Kasumi-1 (cell line): ENCODE measurements at places on chromosomes 4 and X.

- DNase-seq, result peak; percentile 78
These were observed 121.6 kb upstream of the FAT1 start for GRCh38 chr4:186845137-186845842.

- DNase-seq, result peak; percentile 77
These were observed 802 bp downstream of the COX18 start for GRCh38 chr4:73068491-73069337.

GRCh38 chr4:189656641-189657040 is 284.0 kb upstream of the FRG1 start:
- peak; percentile 95 for DNase-seq

- DNase-seq, result no peak
These were observed 9.0 kb downstream of the GRIA3 start for GRCh38 chrX:123193101-123193500.

DNA sequence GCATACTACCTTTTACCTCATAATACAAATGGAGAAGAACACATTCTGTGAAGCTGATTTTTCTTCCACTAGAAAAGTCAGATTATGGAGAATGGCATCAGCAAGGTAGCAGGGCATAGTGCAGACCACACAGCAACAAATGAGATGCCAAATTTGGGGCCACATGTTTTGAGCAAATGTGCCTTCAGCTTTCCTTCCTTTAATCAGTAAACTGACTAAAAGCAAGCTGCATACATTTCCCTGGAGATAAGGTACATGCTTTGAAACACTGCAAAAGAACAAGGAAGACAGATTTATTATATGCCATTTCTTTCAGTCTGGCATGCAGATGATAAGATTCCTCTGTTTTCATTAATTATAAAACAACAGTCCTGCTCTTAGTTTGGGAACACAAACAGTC is 67.1 kb upstream of the GUCY1A1 start:
- no peak for DNase-seq

DNA sequence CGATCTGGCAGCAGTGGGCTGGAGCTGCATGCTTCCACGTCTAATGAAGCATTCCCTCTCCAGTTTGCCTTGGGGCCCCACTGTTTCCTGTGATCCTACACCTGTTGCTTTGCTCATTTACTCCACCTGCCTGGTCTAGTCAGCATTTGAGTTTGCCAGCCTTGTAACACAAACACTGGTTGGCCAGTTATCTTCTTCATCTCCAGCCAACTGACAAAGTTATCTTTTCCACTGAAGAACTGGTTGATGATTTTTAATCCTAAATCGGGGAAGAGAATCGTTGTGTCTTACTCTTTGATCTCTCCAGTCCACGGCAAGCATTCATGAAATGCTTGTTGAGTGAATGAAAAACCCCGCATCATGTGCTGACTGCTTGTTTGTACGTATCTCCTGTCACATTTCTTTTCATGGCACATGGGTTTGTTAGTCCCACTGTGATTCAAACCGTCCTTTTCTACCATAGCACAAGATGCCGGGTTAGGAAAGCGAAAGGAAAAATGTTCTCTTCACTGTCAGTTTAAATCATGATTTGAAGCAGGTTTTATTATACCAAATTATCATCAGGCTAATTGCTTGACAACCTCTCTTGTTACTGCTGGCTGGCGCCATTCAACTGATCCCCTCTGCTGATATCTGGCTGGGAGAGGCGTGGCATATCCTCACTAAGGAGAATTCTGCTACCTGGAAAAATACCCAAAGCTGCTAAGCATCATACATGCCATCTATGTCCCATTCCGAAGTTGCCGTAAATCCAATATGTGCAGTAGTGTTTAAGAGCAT is 144.8 kb downstream of the SHROOM3 start:
- no peak for DNase-seq

GRCh38 chr4:8740666-8741395 is 130.8 kb downstream of the HMX1 start:
- no peak for DNase-seq

- DNase-seq, result no peak
These were observed 7.5 kb downstream of the FHDC1 start for GRCh38 chr4:152943672-152944071.

DNA sequence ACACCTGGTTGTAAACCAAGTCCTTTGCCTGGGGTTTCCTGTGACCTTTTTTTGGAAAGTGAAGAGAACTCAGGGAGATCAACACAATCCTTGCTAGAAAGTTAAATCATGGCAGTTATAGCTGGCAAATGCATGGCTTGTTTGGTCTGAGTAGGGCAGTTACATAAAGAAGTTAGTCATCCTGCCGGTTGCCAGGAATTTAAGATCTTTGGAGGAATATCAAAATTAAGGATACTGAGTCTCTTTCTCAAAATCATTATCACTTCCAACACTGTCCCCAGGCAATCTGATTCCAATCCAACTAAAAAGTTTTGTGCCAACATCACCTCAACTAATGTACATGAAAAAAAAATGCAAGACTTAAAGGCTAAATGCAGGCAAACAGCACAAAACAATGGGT is 40.3 kb downstream of the C4orf54 start:
- no peak for DNase-seq

DNA sequence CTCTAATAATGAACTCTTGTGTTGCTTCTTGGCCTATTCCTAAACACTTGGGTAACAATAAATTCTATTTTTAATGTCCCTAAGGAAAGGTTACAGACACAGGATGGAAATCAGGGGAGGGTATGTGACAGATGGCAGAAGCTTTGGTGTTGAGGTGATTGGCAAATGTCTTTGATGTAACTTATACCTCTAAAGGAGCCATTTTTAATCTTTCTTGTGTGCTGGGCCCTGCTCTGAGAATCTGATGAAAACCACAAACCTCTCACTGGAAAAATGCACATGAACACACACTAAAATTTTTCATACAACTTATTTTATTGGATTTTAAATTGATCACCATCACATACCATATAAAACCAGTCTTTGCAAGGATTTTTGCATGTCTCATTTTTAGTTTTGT is 17.7 kb downstream of the FRYL start:
- DNase-seq, result no peak

DNA sequence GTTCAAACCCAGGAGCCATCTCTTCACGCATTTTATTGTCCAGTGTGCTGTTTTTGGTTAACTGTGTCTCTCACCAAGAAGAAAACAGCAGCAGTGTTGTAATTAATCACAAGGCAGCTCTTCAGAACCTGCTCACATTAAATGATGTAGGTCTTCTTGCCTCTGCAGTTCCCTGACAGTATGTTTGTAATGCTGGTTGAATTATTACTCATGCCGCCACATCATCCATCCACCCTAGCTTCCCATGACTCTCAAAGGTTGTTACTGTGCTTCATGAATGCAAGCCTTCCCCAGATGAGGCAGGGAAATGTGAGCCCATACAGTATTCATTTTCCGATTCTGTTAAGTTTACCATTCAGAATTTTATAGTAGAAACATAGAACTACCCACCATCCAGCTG is 17.4 kb downstream of the TLR10 start:
- no peak for DNase-seq

GRCh38 chr4:182724414-182724813 is 192.8 kb downstream of the DCTD start:
- DNase-seq, result no peak

GRCh38 chr4:138181287-138181686 is 60.9 kb downstream of the SLC7A11 start:
- no peak for DNase-seq

DNA sequence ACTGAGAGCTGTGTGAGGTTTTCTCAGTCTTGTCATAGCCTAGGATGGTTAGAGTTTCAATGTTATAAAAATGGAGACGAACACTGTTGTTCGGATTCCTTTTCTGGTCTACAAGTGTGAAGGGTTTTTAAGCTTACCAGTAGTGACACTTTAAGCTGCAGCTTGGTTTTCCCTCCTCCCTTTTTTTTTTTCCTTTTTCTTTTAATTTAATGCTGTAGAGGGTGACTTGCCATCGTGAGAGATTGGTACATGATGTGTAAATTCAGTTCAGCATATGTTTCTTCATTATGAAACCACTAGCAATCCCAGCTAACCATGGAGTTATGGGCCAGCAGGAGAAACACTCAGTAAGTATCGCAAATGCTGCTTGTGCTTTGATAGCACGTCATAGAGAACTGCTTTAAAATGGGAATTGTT is 165.0 kb downstream of the RAPGEF2 start:
- no peak for DNase-seq

DNA sequence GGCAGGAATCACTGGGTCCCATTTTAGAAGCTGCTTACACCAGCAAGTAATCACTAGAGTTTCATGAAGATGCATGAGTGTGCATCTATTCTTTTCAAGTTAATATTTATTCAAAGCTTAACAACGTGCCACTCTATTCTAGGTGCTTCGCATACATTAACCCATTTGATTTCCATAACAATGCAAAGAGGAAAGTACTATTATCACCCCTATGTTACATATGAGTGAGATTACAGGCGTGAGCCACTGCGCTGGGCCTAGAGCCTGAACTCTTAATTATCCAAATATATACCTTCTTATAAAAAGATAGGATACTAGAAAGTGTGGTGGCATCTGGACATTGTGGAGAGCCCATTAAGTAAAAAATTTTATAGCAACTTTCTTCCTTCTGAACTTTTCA is 65.4 kb downstream of the CXCL13 start:
- no peak for DNase-seq

GRCh38 chr4:129233691-129234090 is 137.7 kb downstream of the C4orf33 start:
- DNase-seq, result no peak

GRCh38 chr4:155780775-155781174 is 22.0 kb downstream of the GUCY1B1 start:
- no peak for DNase-seq

GRCh38 chrX:36861601-36862000 is 146.6 kb upstream of the FAM47C start:
- no peak for DNase-seq

DNA sequence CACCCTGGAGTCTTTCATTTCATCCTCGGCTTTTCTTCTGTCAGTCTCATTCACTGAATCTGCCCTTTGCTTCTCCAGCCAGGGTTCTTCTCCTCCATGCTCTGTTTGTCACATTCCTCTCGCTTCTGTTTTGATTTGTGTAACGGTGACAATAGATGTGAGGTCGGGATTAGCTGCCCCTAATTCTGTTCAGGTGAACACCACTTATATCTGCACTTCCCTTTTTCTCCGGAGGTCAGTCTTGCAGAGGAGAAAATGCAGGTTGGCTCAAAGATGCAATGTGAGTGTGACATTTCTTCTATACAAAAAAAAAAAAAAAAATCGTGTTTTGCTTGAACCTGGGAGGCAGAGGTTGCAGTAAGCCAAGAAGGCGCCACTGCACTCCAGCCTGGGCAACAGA is 262.9 kb downstream of the ASMT start:
- DNase-seq, result no peak

DNA sequence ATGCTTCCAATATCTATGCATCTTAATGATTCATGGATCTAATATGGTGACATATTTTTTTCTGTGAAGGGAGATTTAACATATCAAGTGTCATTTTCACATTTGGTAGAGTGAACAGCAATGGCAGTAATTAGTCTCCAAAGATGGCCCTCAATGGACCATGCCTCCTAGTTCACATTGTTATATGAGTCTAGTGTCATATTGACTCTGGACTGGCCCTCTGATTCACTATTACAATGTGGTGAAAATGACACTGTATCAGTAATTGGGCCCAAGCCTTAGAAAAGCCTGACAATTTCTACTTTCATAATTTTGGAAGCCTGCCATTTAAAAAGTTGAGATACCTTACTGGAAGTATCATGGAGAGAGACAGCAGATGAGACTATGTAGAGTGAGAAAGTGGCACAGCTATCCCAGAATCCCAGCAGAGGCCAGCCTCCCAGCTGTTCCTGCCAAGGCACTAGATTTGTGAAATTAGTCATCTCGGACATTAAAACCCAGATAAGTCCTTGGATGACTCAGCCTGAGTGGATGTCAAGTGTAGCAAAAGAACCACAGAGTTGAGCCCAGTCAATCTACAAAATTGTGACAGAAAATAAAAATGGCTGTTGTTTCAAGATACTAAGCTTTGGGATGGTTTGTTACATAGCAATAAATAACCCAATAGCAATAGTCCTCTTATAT is 68.4 kb downstream of the ARHGEF38 start:
- no peak for DNase-seq

- peak; percentile 8 for DNase-seq
These were observed 22.5 kb upstream of the GPR34 start for GRCh38 chrX:41666251-41666650.

- DNase-seq, result no peak
These were observed 672.1 kb downstream of the GRXCR1 start for GRCh38 chr4:43564591-43564990.

- DNase-seq, result no peak
These were observed 127.6 kb upstream of the ETNPPL start for GRCh38 chr4:108890484-108890881.

DNA sequence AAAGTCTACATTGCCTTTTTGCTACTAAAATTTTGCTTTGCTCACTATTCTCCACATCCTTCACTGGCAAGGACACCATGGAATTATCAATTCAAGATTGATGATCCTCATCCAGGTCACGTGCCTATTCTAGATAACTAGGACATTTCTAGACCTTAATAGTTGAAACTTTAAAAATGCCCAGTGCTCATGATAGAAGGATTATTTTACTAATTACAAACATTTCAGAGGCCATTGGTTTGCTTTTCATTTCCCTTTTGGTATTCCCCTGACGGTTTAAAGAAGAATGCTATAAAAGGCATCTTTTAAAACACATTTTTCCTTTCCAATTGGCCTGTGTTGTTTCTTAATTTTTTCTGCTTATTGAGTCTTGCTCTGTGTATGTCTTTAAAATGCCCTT is 249.4 kb downstream of the NDST4 start:
- no peak for DNase-seq

DNA sequence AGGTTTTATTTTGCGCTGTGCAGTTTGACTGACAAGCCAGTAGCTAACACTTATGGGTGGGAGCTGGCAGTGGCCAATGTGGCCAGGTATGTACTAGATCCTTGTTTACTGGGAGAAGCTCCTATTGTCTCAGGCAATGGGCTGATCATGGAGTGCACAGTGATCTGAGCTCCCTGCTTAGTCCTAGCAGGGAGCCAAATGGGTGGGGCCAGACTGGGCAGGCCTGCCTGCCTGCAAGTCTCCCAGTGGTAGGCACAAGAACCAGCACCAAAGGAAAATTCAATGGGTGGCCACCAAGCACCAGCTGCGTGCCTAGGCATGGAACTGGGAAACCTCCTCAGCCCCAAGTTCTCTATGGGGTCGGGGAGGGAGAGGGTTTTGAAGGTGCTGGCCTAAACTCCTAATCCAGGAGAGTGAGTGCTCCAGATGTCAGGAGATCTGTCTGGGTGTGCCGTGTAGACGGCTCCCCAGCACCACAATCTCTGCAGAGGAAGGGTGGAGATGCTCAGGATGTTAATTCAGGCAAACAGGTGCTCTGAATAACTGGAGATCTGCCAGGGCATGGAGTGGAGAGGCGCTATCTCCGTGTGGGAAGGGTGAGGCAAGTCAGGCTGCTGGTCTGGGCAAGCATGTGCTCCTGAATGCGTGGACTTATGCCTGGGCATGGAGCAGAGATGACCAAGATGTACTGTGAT is 48.2 kb downstream of the SPCS3 start:
- DNase-seq, result no peak

GRCh38 chr4:120691106-120691505 is 231.4 kb downstream of the PRDM5 start:
- no peak for DNase-seq
